ENCODE measurements at places on chromosomes 2 and 18. TPM values are rescaled to one million over a fixed set of nuclear protein-coding genes. Genes with fewer than 3 reads are reported as not detected.

The CRIM1 gene
- 166 TPM for total RNA-seq

The KIF5C gene
- total RNA-seq = 2.7 TPM

The NTSR2 gene
- total RNA-seq = 0.32 TPM

GRCh38 chr2:218999021-218999880, 6.0 kb upstream of the CRYBA2 start:
- no peak for DNase-seq

- DNase-seq = no peak
Measured at GRCh38 chr18:3175195-3175758, 44.5 kb downstream of the MYOM1 start.

DNA sequence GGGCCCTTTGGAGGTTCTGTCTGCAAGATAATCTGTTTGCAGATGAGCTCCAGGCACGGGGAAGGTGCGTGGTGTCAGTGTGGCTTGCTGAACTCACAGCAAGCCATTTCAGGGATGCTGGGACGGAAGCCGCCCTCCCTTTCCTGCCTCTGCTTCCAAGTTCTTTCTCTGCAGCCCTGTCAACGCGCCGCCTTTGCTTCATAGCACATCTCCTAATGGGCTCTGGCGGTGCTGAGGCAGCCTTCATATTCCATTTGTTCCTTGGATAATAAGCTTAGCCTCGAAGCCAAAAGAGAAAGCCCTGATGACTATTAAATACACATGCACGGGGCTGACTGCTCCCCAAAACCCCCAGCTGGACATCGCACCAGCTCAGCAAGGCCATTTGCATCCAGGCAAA, 81.7 kb upstream of the TAF1B start:
- DNase-seq = no peak

GRCh38 chr18:8990276-8991031, 112.0 kb upstream of the NDUFV2 start:
- DNase-seq = peak; percentile 61

DNA sequence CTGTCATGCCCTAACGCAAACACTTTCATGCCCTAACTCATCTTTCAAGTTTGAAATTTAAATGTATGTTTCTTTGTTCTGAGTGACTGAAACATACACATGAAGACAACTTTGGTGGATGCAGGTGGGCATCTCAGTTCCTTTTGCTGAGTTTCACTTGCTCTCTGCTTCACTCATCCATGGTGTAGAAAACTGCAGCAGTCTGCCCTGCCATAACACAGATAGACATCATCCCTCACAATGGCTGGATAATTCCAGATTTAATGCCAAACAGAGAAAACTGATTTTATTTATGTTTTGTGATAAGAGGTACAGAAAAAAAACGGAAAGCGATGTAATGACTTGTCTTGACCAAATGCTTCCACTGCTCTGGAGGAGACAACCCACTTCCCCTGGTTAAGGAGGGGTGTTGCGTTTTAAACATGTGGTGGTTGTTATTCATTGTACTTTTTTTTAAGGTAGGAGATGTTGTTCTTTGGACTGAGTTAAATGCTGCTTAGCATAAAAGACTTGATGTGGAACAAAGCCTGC, 70.4 kb downstream of the RHBDD1 start:
- DNase-seq = no peak

DNA sequence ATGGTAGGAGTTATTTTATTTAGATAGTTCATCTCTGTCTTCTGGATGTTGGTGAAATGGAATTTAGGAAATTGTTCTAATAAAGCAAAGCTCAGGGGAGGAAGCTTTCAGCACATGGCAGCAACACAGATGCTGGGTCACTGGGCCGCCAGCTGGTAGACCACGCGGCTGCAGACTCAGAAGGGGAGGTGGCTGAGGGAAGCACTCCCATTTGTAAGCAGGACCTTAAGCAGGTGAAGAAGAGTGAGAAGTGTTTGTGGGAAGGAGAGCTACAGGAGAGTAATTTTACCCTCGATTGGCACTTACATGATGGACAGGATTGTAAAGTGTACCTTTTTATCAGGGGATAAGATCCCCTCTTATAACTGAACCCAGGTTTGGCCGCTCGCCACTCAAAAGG, 24.4 kb downstream of the NMS start:
- DNase-seq = no peak

DNA sequence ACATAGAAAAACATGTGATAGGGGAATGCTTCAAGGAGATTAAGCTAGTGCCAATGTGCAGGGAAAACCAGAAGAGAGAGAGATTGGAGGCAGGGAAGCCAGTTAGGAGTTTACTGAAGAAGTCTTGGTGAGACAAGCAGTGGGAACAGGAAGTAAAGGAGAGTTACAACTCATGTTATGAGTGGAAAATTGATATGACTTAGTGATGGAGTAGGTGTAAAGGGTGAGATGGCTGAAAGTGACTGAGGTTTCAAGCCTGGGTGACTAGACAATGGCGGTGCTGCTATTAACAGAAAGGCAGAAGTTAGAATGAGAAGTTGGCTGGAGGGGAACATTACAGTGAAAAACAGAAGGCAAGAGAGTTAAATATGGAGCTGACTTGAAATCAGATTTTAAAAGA, 16.5 kb downstream of the DOK1 start:
- DNase-seq = no peak

- DNase-seq = no peak
Measured at GRCh38 chr2:106011380-106011779, 182.7 kb downstream of the UXS1 start.

Data from breast epithelium (tissue), 4 donors.